ENCODE measurements at places on chromosomes 3 and 15. TPM values are rescaled to one million over a fixed set of nuclear protein-coding genes. Genes with fewer than 3 reads are reported as not detected.

CCDC33 gene
- not detected for total RNA-seq

TMIE gene
- total RNA-seq, result not detected

NME9 gene
- not detected for total RNA-seq

PTX3 gene
- total RNA-seq, result 96.7 TPM

DNA sequence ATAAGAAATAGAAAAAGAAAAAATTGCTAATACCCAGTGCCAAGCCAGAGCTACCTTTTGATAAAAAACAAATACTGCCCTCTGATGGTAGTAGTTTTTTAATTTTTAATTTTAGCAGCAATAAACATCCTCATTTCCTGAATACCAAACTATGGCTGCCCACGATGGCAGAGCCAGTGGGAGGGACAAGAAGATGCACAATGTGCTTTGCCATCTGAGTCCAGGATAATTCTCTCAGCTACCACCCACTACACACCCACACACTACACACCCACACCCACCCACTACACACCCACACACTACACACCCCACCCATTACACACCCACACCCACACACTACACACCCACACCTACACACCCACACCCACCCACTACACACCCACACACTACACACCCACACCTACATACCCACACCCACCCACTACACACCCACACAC lies 17.8 kb downstream of the CEP19 start:
- H3K4me3 ChIP-seq, result no peak overlapping the region
- peaks cover 7% of the 10 kb centered on the region for H3K27me3 ChIP-seq
- no peak overlapping the region for H3K27ac ChIP-seq
- H3K36me3 ChIP-seq, result no peaks in the 10 kb centered on the region
- 0 out of 2 replicates have a peak, but pooled peaks cover 1% of the 10 kb centered on the region for H3K4me1 ChIP-seq

DNA sequence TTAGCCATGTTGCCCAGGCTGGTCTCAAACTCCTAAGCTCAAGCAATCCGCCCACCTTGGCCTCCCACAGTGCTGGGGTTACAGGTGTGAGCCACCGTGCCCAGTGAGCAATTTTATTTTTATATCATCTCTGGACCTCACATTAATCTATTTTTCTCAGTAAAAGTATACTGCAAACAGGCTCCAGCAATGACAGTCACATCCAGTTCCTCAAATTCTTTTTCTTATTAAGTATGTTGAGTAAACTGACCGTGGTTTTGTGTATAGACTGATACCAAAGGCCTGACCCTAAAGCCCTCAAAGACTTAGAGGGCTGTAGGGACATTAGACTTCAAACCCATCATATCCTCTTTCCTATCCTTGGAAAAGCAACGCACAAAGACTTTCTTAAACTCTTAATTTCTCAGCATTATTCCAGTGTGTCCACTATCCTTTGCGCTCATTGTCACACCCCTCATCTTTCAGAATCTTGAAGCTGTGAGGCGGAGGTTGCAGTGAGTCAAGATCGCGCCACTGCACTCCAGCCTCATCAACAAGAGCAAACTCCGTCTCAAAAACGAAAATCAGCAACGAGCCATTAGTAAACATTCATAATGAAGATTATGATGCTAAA lies 2.0 kb downstream of the NGLY1 start:
- no peak for DNase-seq
- no peak overlapping the region for H3K4me3 ChIP-seq
- peaks cover 6% of the 10 kb centered on the region for H3K36me3 ChIP-seq
- H3K4me1 ChIP-seq, result peaks cover 2% of the 10 kb centered on the region
- no peak overlapping the region for H3K27ac ChIP-seq
